Camera-type eye (tissue), 1 donor: ENCODE measurements at places on chromosomes 12 and 14. TPM values are rescaled to one million over a fixed set of nuclear protein-coding genes. Genes with fewer than 3 reads are reported as not detected.

TEAD4 gene
- total RNA-seq = 3.2 TPM

PTCSC3 gene
- total RNA-seq = not detected

TAS2R9 gene
- total RNA-seq = not detected

EML1 gene
- total RNA-seq = 187 TPM

ENDOU gene
- total RNA-seq = 1.4 TPM

CLEC2B gene
- 13.5 TPM for total RNA-seq

KRT71 gene
- total RNA-seq = 0.77 TPM

SPX gene
- 6.8 TPM for total RNA-seq
